Cortex of kidney (tissue), 1 donor: ENCODE measurements at places on chromosomes 13 and 19.

- DNase-seq, result no peak
These were observed 1004.1 kb upstream of the PCDH9 start for GRCh38 chr13:68234274-68234673.

- no peak for DNase-seq
These were observed 74.3 kb upstream of the UBL3 start for GRCh38 chr13:29924482-29925350.

DNA sequence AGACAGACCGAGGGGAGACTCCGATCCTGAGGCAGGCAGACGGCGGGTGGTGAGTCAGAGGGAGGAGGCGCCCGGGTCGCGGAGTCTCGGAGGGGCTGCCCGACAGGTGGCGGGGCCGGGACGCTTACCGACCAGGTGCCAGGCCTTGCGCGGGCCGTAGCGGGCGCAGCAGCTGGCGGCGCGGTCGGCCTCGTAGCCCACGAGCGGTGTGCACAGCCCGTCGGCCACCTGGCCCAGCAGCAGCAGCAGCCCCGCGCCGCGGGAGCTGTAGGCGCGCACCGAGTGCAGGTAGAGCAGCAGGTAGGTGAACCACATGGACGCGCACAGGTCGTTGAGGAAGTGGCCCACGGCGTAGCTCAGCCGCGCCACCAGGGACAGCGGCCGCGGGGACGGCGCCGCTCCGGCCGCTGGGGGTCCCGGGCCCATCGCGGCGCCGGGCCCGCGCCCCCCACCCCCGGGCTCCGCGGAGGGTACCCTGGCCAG lies 367 bp downstream of the MFSD12 start:
- DNase-seq, result no peak

GRCh38 chr13:32549788-32550187 lies 11.2 kb upstream of the N4BP2L2 start:
- DNase-seq, result no peak

GRCh38 chr13:113669755-113670341 lies 2.8 kb downstream of the GRK1 start:
- no peak for DNase-seq
